ENCODE measurements at places on chromosomes 12 and 14. TPM values are rescaled to one million over a fixed set of nuclear protein-coding genes. Genes with fewer than 3 reads are reported as not detected.
A peak's percentile ranks its signal among the peaks of the same experiment; 100 is the strongest.

- no peak overlapping the region for H3K27ac ChIP-seq
- no peak for DNase-seq
- H3K4me1 ChIP-seq: no peaks in the 10 kb centered on the region
- H3K4me3 ChIP-seq: no peak overlapping the region
- H3K27me3 ChIP-seq: no peaks in the 10 kb centered on the region
Observed at GRCh38 chr14:53458368-53458814, 305.3 kb upstream of the DDHD1 start.

GRCh38 chr14:93379831-93380230 lies 32.8 kb downstream of the COX8C start:
- no peaks in the 10 kb centered on the region for H3K27me3 ChIP-seq
- no peak for DNase-seq
- no peak overlapping the region for H3K4me3 ChIP-seq
- no peaks in the 10 kb centered on the region for H3K4me1 ChIP-seq

DNA sequence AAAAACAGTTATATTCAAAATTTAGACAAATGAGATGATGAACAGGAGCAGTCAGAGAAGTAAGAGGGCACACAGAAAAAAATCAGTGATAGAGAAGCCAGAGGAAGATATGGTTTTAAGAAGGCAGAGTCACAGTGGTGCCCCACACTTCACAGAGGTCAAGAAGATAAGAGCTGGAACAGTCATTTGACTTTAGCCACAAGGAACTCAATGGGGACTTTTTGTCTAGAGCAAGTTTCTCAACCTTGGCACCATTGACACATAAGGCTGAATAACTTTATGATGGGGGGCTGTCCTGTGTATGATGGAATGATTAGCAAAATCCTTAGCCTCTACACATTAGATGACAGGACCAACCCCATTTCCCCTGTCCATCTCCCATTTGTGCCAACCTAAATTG lies 172.8 kb upstream of the PLEKHG7 start:
- H3K4me3 ChIP-seq: no peak overlapping the region
- no peaks in the 10 kb centered on the region for H3K4me1 ChIP-seq
- no peak for DNase-seq

DNA sequence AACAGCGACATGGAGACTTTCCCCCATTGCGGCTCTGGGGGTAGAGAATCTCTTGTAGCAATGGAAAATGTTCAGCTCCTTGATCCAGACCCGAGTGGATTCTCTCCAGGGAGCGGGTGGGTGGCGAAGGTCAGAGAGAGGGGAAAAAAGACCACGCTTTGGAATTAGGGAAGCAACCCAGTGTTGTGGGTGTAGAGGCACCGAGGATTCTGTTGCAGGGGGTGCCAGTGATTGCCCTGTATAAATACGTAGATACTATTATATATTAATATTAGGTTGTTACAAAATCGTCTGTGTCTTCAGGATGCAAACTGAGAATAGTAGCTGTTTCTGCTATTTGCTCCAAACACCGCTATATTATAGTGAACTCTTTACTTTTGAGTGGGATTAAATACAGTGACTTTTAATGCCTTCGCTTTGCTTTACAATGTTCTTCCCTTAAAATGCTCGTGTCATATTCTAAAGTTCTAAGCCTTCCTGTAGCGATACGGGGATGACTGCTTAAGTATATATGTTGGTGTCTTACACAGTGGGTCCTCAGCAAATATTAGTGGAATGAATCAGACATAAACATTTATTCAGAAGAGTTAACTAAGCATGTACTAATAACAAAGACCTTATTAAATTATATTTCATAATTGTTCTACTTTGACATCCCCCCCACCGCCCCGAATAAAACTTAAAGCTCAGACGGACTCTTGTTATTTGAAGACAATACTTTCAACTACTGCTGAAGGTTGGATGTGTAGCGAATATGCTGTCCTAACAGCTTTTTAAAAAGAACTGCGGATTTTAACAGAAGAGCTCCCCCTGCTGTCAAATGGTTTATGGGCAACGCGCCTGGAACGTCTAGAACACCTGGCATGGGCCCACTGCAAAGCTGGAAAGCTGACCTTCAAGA lies 136.4 kb upstream of the KRAS start:
- no peaks in the 10 kb centered on the region for H3K36me3 ChIP-seq
- no peaks in the 10 kb centered on the region for H3K27me3 ChIP-seq
- H3K4me1 ChIP-seq: no peaks in the 10 kb centered on the region
- H3K27ac ChIP-seq: peak overlapping the region; percentile 96
- DNase-seq: peak; percentile 83

The CLEC2D gene
- total RNA-seq: 5.7 TPM

GRCh38 chr14:85463512-85463911 lies 66.4 kb upstream of the FLRT2 start:
- peaks cover 3% of the 10 kb centered on the region for H3K4me1 ChIP-seq
- H3K36me3 ChIP-seq: no peaks in the 10 kb centered on the region
- H3K27ac ChIP-seq: no peak overlapping the region

DNA sequence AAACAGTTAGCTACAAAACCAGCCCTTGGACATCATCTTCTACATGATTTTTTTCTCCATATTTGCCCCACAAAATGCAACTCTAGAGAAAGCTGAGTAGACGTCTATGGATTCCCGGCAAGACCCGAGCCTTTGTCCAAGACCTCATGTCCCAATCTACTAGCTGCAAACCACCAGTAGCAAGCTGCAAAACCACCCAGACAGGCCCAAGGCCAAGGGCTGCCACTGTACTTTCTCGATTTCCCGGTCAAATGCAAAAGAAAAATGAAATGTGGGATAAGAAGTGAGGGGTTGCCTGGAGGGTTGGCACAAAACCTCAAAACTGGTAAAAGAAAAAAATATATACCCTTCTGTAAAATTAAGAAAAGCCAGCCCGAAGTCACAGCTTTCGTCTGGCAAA lies 2.9 kb upstream of the SIX6 start:
- no peaks in the 10 kb centered on the region for H3K36me3 ChIP-seq
- no peak for DNase-seq
- H3K27ac ChIP-seq: no peak overlapping the region
- no peaks in the 10 kb centered on the region for H3K4me1 ChIP-seq

The MYBPC1 gene
- total RNA-seq: not detected

DNA sequence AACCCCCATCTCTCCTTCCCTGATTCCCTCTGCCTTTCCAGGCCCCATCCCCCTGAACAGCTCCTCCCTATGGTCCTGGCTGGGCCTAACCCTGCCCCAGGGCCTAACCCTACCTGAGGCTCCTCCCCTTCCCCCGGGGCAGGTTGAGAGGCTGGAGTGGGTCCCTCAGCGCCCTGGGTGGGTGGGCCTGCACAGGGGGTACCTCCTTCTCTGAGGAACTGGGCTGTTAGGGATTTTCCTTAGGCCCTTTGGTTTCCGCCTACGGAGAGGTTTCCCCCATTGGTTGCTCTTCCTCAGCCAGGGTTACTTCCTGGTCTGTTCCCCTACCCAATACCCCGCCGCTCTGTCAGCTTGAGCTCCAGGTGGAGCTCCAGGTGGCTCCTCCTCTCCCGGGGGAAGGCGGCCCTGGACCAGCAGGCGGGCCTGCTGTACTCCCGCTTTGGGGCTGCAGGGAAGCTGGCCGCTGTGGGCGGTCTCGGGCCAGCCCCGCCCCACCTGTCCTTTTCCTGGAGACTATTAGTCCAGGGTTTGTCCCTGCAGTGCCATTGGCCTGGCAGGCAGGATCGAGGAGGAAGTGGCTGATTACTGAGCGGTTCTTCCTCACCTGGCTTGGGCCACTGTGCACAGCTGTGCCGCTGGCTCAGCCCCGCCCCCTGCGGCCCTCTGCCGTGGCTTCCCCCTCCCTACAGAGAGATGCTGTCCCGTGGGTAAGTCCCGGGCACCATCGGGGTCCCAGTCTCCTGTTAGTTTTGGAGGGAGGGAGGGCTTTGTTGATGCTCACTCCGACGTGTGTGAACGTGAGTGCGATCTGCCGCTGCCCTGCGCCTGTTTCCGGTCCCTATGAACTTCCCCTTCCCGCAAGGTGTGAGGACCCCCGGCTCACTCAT lies 2.5 kb downstream of the C12orf57 start:
- H3K4me1 ChIP-seq: peaks cover 18% of the 10 kb centered on the region
- peak overlapping the region; percentile 97 for H3K27ac ChIP-seq
- H3K4me3 ChIP-seq: peak overlapping the region; percentile 71
- H3K27me3 ChIP-seq: no peaks in the 10 kb centered on the region
- DNase-seq: peak; percentile 99
- H3K36me3 ChIP-seq: no peaks in the 10 kb centered on the region

The GLIPR1L2 gene
- 1.1 TPM for total RNA-seq

DNA sequence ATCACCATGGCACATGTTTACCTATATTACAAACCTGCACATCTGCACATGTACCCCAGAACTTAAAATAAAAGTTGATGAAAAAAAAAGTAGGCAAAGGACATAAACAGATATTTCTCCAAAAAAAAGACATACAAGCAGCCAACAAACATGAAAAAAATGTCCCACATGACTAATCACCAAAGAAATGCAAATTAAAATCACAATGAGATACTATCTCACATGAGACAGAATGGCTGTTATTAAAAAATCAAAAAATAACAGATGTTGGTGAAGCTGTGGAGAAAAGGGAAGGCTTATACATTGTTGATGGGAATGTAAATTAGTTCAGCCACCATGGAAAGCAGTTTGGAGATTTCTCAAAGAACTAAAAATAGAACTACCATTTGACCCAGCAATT lies 68.0 kb upstream of the FAR2 start:
- H3K36me3 ChIP-seq: no peaks in the 10 kb centered on the region
- no peaks in the 10 kb centered on the region for H3K27me3 ChIP-seq
- no peak overlapping the region for H3K27ac ChIP-seq
- H3K4me3 ChIP-seq: no peak overlapping the region

DNA sequence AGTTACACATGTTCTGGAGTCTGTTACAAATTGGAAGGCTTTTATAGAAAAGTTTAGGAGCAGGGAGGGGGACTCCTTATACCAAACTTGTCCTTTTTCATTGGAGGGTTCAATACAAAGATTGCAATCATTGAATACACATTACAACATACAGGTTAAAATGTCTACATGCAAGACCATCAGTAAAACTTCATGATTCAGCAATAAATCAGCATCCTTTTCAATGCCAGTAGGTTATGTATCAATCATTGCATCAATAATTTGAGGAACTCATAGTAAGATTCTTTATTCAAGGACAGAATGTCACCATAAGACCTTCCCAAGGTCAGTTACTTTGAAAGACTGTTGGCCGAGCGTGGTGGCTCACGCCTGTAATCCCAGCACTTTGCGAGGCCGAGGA lies 16.5 kb upstream of the GALNT8 start:
- no peaks in the 10 kb centered on the region for H3K4me1 ChIP-seq
- no peak overlapping the region for H3K4me3 ChIP-seq
- no peak overlapping the region for H3K27ac ChIP-seq
- H3K27me3 ChIP-seq: no peaks in the 10 kb centered on the region
- no peak for DNase-seq
- no peaks in the 10 kb centered on the region for H3K36me3 ChIP-seq

The RNASE12 gene
- not detected for total RNA-seq

- no peak for DNase-seq
- H3K27me3 ChIP-seq: no peaks in the 10 kb centered on the region
- H3K36me3 ChIP-seq: no peaks in the 10 kb centered on the region
Observed at GRCh38 chr12:121390856-121391255, 9.1 kb upstream of the RNF34 start.

- H3K36me3 ChIP-seq: no peaks in the 10 kb centered on the region
- no peak overlapping the region for H3K4me3 ChIP-seq
- no peaks in the 10 kb centered on the region for H3K4me1 ChIP-seq
- no peaks in the 10 kb centered on the region for H3K27me3 ChIP-seq
- H3K27ac ChIP-seq: no peak overlapping the region
Observed at GRCh38 chr12:69404851-69405565, 45.5 kb downstream of the YEATS4 start.

The UNC79 gene
- 2.4 TPM for total RNA-seq

Measured in pancreas (tissue), 10 donors.